ENCODE measurements at places on chromosomes 6 and 20.

DNA sequence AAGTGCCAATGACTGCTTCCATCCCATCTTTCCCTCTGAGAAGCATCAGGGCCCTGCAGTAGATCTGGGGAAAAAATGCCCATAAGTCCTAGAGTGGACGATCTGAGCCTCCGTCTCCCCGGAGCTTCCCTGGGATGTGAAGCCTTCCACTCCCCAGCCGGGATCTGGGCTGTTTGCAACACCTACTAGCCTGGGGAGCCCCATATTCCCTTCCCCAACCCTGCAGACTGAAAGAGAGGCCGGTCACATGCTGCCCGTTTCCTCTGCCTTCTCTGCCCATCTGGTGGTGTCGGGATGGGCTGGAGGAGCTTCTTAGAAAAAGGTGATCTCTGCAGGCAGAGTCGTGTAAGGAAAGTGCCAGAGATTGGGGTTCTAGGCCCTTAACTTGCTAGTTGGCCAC is 1.1 kb downstream of the SNPH start:
- DNase-seq: no peak

GRCh38 chr6:158290040-158290439 is 22.2 kb upstream of the TULP4 start:
- no peak for DNase-seq

DNA sequence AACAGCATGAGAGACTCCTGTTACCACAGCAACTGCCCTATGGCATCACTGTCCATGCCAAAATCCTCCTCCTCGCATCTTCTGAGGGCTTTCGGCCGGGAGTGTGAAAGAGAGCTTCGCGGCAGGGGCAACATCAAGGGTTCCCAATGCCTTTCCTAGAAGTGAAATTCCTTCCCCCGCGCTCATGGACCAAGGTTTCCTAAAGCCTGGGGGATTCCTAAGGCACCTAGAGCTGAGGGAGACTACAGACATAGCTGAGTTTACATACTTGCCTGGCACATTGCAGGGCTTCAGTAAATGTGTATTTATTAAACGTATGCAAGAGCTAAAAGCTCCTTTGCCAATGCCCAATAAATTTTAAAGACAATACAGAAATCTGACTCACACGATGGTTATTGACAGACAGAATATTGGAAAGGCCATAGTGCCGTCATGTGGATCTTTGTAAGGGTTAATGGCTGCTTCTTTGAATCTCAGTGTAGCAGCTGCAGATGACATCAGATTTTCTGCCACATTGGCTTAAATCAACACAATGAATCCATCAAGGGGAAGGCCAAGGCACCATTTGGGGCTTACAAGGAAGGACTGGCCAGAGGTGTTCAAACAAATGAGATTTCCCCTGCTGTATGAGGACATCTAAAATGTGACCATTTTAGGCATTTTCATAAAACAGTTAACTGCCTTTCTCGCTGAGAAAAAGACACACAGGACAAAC is 281.2 kb upstream of the JARID2 start:
- no peak for DNase-seq

DNA sequence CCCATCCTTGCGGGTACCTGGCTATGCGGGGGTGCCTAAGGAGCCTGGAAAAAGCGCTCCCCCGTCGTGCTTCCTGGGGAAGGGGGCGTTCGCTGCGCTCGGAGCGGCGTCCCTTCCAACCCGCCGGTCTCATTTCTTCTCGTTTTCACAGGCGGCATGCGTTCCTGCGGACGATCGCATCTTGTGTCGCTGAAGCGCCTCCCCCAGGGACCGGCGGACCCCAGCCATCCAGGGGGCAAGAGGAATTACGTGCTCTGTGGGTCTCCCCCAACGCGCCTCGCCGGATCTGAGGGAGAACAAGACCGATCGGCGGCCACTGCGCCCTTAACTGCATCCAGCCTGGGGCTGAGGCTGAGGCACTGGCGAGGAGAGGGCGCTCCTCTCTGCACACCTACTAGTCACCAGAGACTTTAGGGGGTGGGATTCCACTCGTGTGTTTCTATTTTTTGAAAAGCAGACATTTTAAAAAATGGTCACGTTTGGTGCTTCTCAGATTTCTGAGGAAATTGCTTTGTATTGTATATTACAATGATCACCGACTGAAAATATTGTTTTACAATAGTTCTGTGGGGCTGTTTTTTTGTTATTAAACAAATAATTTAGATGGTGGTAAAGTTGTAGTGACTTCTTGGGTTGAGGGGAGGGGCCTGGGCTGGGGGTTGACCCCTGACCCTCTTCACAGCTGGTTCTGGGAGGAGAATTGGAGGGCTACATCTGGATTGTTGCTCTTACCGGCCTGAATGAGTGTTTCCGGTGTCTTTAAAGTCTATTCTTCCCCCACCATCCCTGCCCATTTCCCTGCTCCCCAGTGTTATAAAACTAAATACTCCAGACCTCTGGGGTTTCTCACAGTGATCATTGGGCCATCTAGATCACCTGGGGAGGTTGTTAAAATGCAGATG is 1.1 kb downstream of the ID1 start:
- no peak for DNase-seq

GRCh38 chr20:23299673-23300050 is 50.9 kb upstream of the NXT1 start:
- no peak for DNase-seq
